ENCODE measurements at places on chromosomes 5 and 9.
A peak's percentile ranks its signal among the peaks of the same experiment; 100 is the strongest.

DNA sequence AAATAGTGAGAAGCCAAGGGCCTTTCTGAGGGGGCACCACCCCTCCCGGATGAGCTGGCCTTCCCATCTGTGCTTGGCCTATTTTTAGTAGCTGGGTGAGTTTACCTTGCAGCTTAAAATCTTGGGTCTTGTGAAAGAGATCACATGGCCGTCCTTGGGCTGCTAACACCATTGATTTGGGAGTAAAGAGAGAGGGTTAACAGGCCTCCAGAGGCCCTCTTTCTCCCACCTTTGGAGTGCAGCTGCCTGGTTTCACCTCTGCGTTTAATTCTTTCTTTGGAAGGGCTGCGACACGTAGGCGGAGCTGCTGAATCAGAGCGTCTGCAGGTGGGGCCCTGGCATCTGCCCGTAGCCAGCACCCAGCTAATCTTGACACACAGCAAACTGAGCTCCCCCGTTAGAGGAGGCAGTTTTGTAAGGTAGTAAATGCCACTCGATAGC is 12.8 kb downstream of the OLFM1 start:
- DNase-seq: no peak

- DNase-seq: no peak
These were observed 21.1 kb upstream of the GOLPH3 start for GRCh38 chr5:32195265-32195664.

GRCh38 chr5:147858565-147858964 is 19.9 kb upstream of the SCGB3A2 start:
- DNase-seq: no peak

GRCh38 chr5:83378624-83379289 is 92.8 kb upstream of the VCAN start:
- DNase-seq: no peak

- no peak for DNase-seq
These were observed 10.9 kb downstream of the ACTL7B start for GRCh38 chr9:108844856-108845255.

DNA sequence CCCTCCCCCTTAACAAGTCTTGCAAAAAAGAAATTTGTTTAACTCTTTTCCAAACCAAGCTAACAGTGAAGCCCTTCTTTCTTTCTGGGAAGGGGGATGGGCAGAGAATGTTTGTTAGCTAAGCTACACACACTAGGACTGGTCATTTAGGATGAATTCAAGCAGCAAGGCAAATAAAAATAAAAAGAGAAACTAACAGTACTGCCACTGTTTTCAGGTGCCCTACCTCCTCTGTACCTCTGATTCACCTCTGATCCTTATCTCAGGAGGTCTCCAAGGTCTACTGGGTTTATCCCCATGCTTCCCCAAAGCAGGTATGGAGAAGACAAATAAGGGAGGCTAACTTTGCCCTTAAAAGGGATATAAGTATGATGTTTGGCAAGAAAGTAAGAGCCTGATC is 52.9 kb downstream of the ELL2 start:
- no peak for DNase-seq

- no peak for DNase-seq
These were observed 1.3 kb downstream of the PTCH1 start for GRCh38 chr9:95515272-95516113.

DNA sequence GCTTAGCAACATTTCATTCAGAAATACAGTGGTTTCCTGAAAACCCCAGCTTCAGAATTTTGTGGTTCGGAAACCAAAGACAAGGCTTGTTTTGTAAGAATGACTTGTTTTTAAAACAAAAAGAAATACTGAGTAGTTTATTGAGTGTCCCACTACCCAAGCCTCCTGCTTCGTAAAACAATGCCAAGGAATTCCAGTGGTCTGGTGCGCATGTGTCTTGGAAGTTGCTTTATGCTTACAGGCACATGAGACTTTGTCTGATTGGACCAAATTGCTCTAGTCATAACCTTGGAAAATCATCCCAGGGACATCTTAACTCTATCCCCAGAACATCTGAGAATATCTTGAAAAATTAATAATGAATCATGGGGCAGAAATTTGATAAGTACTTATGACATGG is 77.1 kb upstream of the FST start:
- DNase-seq: no peak

DNA sequence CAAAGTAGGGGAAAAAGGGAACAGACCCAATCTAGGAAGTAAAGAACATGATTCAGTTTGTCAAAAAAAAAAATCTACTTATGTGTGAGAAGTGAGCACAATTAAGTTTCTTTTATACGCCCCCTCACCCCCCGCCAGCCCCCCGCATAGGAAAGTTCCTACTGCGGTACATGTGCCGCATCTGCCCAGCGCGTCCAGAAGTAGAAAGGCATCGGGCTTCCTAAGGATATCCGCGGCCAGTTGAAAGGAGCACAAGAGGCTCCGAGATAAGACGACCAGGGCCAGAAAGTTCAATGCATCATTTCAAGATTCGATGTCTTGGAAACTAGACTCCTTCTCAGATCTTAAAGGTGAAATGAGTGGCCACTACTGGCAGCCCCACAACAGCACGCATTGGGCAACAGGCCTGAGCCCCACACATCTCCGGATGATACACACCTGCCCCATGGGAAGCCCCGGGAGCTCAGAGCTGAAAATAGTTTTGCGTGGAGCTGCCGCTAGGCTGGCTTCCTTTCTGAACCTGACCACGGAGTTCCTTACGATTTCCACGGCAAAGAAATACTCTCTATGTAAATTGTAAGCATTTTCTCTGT is 203.9 kb downstream of the RAB3C start:
- no peak for DNase-seq

- DNase-seq: no peak
These were observed 125.2 kb downstream of the WDR41 start for GRCh38 chr5:77366717-77367500.

DNA sequence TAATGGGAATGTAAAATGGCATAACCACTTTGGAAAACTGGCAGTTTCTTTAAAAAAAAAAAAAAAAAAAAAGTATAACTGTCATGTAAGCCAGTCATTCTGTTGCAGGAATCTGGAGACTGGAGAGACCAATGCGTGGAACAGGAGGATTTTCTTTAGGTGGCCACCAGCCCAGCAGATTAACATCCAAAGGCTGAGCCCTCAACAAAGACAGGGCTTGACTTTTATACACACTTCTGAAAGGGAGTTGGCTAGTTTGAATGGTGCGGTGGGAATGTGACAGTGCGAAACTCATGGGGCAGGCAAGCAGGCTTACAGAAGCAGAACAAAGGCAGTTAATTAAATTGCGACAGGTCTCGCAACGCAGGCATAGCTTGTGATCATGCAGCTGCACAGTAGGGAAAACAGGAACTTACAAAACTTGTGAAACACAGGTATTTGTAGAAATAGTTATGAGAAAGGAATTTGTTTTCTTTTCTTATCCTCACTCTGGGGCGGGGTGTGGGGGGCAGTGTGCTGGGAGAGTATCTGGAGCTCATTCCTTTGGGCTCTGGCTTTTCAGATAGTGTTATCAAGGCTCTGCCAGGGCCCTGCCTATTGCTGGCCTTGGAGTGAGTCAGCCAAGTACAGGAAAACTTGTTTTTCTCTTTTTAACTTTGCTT is 12.0 kb downstream of the UIMC1 start:
- DNase-seq: peak; percentile 97

DNA sequence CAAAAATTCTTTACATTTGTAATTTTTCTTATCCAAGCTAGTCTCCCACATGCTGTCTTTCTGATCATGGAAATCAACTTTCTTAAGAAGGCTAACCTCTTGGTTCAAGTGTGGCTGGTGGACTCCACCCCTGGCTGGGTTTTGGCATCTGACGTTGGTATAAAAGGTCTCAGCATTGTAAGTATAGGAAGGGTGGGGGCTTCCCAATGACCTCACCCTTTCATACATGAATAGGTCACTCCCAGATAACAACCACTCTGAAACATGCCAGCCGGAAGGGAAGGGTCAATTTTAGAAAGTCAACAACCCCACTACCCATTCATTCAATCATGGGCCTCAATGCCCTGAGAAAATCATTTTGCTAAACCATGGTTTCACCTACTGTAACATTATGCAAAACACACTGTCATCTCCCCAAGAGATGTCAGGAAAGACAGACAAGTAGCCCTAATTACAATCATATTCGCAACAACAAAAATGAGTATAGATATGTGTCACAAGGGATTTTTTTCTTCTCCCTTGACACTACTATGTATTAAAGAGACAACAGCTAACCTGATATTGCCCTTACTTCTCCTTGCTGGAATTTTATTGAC is 31.9 kb upstream of the PCSK5 start:
- no peak for DNase-seq

DNA sequence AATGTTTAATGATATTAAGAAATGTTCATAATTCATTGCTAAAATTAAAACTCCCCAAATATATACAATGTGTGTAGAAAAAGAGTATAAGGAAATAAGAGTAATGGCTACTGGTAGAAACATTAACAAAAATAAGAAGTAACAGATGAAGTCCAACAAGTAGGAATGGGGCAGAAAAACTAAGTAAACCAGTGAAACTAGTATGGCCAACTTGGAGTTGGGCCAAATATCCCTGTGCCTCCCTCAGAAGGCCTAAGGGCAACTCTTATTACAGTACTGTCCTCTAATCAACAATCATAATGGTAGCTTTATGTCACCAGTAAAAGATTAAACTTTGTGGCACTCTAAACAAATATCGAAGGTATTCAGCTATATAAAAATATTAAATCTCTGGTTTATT is 93.5 kb downstream of the SSBP2 start:
- no peak for DNase-seq

DNA sequence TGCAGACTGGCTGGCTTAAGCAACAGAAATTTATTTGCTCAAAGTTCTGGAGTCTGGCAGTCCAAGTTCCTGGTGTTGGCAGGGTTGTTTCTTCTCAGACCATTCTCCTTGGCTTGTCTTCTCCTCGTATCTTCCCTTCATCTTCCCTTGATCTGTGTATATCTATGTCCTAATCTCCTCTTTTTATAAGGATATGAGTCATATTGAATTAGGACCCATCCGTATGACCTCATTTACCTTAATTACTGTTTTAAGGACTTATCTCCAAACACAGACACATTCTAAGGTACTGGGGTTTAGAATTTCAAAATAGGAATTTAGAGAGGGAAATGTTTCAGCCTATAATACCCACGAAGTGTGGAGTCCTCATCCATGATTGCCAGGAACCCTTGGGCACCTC is 13.1 kb upstream of the LPAR1 start:
- DNase-seq: no peak

GRCh38 chr5:40406741-40407211 is 272.9 kb upstream of the PTGER4 start:
- DNase-seq: peak; percentile 97

DNA sequence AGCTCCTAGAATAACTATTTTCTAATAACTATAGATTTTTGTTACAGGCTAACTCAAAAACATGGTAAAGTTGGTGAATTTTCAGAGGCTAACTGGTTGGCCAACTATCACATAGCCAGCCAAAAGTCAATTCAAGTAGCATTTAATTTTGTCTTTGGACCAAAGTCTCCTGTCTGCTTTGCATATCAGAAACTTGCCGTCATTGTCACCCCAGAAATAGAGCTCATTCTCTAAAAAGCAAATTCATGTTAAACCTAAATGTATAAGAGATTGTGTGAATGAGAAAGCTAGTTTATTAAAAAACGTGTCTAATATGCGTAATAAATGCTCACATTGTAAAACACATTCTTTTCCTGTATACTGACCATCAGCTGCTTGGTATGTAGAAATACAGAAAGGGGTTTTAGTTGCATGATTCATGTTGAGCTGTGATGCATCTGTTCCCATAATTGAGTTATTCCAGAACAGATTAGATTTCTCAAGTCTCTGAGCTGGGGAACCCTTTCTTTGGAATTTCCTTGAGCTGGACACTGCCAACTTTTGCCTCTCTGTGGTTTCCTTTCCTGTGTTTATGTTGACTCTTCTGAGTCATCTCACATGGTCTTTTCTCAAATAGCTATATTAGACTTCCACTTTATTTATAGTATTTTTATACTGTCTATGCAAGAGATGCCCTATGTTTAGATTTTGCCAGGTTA is 7.3 kb downstream of the SRFBP1 start:
- no peak for DNase-seq

- no peak for DNase-seq
These were observed 222.0 kb upstream of the TRIM32 start for GRCh38 chr9:116464987-116465571.

DNA sequence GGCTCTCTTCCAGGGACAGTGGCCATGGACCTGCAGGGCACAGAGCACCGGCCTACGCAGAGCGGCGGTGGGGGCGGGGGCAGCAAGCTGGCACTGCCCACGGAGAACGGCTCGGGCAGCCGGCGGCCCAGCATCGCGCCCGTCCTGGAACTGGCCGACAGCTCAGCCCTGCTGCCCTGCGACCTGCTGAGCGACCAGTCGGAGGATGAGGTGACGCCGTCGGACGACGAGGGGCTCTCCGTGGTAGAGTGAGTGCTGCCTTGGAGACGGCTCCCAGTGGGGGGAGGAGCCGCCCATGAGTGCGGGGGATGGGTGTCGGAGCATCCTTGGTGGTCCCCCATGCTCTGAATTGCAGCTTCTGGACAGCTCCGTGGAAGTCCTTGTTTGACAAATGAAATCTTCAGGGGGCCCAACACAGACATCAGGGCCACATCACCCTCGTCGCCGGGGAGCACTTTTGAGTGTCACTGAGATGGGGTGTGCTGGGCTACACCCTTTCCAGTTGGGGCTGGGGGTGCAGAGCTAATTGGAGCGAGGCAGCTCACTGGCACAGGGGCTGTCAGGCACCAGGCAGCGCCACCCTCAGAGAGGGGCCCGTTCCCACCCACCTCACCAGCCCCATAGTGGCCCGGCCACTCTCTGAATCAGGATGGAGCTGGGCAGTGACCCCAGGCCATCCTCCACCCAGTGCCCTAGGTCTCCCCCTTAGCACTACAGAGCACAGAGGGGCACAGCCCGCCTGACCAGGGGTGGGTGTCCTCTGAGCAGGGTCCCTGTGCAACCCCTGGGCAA is 70.9 kb downstream of the KCNT1 start:
- no peak for DNase-seq

DNA sequence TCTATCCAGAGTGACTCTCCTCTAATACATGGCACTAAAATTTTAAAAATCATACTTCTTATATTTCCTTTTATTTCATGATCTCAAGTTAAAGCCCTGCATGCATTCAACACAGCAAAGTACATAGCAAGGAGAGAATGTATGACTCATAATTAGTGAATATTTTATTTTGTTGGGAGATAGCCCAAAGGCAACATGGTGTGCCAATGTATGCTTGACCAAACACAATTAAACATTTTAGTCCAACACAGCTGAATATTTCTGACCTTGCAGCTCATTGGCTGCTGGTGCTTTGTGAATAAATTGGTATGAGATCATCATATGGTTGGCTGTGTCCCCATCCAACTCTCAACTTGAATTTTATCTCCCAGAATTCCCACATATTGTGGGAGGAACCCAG is 103.5 kb downstream of the NPR3 start:
- DNase-seq: no peak

DNA sequence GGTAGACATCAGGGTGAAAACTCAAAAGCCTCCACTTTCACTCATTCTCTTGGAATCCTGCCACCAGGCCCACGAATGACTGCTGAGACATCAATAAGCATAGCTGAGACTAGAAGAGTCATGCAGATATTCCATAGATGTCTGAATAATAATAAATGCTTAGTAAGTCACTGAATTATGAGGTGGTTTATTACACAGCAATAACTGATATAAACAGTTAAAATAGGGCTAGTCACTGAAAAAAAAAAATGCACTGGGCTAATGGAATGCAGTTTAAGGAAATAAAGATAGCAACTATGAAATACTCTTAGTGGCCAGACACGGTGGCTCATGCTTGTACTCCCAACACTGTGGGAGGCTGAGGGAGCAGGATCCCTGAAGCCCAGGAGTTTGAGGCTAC is 262.8 kb upstream of the CDH6 start:
- no peak for DNase-seq

Measured in AML-193 (cell line).